ENCODE measurements at places on chromosomes 16 and 17.

- no peak for DNase-seq
These were observed 8.6 kb downstream of the PDP2 start for GRCh38 chr16:66888647-66889615.

GRCh38 chr17:2978991-2979390, 84.4 kb downstream of the OR1D5 start:
- no peak for DNase-seq

GRCh38 chr16:67419502-67419901, 3.2 kb upstream of the ZDHHC1 start:
- no peak for DNase-seq

GRCh38 chr17:19933221-19933620, 44.4 kb downstream of the AKAP10 start:
- DNase-seq, result no peak

GRCh38 chr16:60127196-60127595, 1393.1 kb upstream of the GOT2 start:
- no peak for DNase-seq

GRCh38 chr17:81420769-81421462, 25.7 kb downstream of the BAHCC1 start:
- no peak for DNase-seq

DNA sequence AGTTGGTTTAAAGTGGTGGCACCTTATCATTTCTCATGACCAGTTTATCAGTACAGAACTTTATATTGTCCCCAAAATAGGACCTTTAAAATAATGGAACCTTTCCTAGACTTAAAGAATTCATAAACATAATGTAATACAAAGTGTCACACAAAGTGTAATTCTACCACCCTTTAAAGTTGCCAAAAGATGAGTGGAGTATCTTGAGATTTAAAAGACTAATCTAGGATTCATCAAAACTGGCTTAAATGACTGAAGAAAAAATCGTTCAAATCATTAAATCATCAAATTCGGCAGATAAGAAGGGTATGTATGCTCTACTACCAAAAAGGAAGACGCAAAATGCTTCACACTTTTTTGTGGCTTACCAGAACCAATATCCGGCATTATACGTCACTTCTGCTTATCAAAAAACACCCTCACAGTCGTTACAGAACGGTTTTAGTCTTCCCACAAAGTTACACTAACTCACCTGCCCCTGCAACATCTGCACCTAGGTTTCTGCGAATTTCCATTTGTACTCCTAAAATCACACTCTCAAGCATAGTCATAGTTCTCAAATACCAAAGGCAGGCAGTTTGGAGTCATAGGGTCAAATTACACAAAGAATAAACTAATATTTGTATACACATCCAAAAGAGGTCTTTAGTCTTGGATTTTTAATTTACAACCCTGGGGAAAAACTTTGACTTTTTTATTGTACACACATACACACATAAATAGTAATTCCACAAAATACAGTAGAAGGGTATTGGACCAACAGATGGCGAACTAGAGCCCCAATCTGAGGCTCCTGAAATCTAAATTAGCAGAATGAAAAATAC, 1.4 kb upstream of the KANSL1 start:
- no peak for DNase-seq

GRCh38 chr16:52095471-52095870, 451.5 kb downstream of the TOX3 start:
- no peak for DNase-seq
